Smooth muscle cell of the brain vasculature (primary cell): ENCODE measurements at places on chromosomes 11 and 22.
A peak's percentile ranks its signal among the peaks of the same experiment; 100 is the strongest.

DNA sequence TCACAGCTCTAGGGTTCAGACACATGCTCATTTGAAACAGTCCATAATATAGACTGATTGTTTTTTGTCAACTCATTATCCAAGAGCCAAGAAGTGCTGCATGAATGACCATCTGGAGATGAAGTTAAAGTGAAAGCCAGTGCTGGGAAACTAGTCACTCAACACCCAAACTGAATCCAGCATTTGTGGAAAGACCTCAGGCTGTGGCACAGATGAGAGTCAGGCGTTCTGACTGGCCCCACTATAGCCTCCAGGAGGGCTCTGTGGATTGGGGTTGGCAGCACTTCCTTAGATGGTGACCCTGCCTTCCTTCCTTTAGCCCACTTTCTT, 2.1 kb downstream of the FEZ1 start:
- DNase-seq = no peak

DNA sequence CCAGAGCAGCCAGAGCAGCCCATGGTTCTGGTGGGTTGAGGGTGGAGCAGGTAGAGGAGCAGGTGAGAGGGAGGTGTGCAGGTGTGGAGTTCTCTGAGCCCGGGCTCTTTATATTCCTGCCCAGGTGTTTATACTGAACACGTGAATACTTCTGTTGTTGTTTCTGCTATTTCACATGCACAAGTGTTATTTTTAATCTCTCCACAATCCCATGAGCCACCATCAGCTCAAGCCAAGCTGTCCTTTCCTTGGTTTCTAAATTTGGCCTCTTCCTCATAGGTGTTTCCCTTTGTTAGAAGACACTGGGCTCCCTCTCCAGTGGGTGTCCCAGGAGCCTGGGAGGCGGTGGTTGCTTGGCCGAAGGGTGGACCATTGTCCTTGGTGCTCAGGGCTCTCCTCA, at the start of gene KRTAP5-3:
TSS of gene KRTAP5-3 (minus strand) at position 101 of the 400 bp plus-strand sequence. CDS start at position 23, 78 bp downstream.
- DNase-seq = no peak

DNA sequence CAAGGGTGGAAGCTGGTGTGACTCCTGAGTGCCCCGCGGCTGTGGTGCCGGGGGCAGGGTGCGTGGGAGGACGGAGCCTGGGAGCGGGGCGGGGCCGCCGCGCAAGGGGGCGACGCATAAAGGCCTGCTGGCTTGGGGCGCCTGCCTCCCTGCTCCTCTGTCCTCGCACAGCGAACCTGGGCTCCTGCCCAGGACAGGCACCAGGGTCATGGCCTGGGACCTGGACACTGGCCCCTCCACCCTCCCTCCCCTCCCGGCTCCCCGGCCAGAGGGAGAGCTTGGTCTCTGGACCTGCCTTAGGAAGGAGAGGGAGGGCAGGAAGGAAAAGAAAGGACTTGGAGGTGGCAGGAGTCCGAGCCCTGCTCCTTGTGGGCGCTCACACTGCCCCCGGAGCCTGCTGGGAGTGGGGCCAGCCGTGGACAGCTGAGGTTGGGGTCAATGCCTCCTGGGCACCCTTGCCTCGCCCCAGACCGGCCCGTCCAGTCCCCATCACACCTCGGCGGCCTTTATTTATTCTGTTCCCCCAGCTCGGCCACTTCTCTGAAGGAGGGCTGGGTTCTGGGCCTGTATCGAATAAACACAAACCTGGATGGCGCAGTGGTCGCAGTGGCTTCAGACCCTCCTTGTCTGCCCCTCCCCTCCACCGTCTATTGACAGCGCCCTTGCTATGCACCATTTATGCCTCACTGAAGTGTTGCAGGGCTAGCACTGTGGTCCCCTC, 8.7 kb downstream of the SLC16A8 start:
- no peak for DNase-seq

DNA sequence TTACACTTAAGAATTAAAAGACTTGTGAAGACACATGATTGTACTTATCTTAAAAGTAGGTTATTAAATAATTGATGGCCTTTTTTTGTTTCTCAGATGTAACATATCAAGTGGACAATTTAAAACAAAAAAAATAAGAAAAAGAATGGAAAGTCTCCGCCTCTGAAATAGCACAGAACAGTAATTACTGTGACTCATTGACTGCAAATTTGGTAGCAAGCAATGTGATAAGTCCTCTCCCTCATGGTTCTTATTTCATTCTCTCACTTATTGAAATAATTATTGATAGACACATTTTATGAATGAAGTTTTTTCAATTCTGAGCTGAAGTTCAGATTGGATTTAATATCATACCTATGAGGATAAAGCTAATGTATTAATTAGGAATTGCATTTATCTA, 717.9 kb upstream of the LUZP2 start:
- DNase-seq = no peak

- DNase-seq = peak; percentile 85
These were observed 29.5 kb downstream of the DKK3 start for GRCh38 chr11:11978792-11979487.

DNA sequence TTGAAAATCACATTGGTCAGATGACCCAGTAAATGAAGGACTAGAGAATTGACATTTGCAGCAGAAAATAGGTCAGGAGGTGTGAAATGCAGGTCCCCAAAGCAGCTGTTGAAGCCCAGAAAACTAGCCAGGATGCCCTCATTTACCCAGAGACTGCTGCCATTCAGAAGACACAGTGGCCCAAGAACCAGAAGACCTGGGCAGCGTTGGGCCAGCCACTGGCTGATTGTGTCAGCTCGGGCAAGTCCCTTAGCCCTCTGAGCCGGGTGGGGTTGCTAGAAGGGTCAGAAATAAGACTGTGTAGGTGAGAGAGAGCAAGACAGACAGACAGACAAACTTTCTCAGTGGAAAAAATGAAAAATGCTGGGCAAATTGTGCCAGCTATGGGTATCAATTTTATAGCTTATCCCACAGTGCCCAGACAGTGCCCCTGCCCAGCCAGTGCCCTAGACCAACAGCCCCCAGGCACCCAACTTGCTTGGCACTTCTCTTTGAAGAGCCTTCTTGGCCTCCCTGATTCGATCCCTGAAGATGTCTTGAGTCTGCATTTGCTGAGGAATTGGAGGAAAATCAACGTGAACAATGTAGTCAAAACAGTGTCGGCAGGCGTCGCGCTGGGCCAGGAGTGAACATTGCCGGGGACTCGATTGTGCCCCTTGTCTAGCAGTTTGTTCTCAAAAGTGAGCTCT, 198.3 kb downstream of the MN1 start:
- DNase-seq = no peak

GRCh38 chr11:16976379-16976778, 37.8 kb downstream of the PLEKHA7 start:
- DNase-seq = no peak

GRCh38 chr22:45830531-45831245, 146.3 kb downstream of the WNT7B start:
- no peak for DNase-seq
